NCI-H748 treated with DMSO at 0.1 percent for 48 hours (cell line): ENCODE measurements at places on chromosomes 12 and 14.

DNA sequence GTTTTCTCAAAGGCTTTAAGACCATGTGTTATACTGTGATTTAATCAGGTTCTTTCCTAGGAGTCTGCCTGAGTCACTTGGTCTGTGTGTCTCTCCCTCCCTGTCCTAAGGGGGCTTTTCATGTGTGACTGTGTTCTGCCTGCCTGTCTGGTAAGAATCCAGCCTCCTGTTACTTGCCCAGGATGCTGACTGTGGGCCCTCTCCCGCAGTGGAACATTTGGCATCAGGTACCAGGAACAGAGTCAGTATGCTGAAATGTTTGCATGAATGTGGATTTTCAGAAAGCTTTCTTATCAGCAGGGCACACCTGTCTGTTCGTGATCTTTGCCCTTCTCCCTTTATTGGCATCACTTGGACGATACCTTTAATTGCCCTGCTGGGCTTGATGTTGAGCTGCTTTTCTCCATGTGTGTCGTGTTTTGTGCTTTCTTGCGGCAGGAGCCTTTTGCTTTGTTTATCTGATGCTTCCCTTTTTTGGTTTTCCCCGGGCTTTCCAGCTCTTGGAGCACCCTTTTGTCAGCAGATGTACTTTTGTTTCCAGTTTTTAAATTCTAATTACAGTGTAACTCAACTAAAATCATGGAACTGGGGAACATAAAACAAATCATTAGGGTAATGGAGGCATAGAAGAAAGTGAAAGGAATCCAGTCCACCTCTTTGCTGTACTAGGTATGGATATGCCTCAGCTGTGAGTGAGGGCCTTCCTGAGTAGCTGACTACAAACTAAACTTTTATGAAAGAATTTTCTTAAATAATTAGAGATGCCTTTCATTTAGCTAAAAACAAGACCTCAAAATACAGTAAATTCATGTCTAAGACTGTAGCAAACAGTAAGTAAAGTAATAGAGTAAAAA lies 72.5 kb downstream of the TRAF3 start:
- peak; percentile 57 for DNase-seq

DNA sequence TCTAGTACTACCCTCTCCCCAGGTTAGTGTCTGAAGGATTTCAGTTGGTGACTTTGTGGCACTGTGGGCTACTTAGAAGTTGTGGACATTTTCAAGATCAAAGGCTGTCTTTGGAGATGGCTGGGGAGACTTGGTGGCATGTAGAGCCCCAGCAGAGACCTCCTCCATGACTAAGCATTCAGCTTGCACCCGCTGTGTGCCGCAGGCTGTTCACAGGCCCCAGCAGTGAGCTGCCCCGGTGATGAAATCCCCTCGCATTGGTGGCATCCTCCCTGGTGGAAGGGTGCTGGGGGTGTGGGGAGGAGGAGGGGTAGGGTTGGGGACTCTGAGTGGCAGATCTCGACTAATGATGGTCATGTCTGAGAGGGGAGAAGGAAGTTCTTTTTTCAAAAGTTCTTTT lies 173.9 kb downstream of the TSPAN9 start:
- no peak for DNase-seq

DNA sequence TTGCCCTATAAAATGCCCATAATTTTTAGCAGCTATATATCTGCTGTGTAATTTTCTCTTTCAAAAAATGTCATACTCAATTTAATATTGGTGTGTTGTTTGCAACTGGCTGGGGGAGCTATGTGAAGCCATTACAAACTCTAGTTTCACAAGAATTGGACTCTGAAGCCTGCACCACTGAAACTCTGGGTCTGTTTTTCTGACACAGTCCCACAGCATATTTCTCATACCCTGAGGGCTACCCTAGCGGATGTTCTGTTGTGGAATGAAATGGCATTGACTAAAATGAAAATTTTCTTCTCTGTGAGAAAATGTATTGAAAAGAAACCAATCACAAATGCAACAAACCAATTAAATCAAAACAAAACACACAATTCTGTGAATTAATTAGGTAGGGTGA lies 284.6 kb upstream of the NPAS3 start:
- no peak for DNase-seq

DNA sequence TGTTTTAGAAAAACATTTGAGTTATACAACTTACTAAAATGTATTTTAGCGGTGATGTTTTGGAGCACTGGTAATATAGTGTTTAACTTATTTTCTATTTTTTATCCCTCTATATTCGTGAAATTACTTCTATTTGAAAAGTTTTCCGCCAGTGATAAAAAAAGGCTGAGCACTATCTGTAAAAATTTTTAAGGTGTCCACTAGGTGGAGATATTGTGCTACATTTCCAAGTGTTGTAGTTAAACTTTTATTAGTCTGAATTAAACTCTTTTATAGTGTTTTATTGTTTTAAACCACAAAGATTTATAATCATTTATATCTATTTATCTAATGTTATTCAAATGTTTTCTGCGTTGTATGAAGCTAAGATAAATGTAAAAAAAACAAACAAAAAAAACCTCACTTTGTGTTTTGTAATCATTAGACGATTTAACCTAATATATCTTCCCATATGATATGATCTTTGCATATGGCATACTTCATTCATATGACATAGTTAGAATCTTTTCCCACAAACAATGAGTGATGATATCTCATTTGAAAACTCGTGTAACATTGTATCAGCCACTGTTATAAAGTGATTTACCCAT lies 11.8 kb downstream of the ALG10B start:
- peak; percentile 19 for DNase-seq

- no peak for DNase-seq
These were observed 25.6 kb upstream of the CHPT1 start for GRCh38 chr12:101671833-101672232.

DNA sequence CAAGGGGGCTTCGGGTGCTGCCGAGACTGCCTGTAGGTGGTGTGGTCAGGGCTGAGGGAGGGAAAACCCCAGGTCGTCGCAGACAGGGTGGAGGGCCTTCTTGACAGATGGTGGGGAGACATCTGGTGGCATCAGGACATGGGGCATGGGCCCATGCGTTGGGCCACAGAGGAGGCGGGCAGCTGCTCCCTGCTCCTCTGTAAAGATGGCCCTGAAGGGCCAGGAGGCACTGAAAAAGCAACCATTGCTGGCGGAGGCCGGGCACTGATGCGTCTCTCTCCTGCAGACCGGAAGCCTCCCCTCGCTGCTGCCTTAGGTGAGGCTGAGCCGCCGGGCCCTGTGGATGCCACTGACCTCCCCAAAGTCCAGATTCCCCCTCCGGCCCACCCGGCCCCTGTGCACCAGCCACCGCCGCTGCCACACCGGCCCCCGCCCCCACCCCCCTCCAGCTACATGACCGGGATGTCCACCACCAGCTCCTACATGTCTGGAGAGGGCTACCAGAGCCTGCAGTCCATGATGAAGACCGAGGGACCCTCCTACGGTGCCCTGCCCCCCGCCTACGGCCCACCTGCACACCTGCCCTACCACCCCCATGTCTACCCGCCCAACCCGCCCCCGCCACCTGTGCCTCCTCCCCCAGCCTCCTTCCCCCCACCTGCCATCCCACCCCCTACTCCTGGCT lies 28.8 kb downstream of the CCNK start:
- DNase-seq: no peak

DNA sequence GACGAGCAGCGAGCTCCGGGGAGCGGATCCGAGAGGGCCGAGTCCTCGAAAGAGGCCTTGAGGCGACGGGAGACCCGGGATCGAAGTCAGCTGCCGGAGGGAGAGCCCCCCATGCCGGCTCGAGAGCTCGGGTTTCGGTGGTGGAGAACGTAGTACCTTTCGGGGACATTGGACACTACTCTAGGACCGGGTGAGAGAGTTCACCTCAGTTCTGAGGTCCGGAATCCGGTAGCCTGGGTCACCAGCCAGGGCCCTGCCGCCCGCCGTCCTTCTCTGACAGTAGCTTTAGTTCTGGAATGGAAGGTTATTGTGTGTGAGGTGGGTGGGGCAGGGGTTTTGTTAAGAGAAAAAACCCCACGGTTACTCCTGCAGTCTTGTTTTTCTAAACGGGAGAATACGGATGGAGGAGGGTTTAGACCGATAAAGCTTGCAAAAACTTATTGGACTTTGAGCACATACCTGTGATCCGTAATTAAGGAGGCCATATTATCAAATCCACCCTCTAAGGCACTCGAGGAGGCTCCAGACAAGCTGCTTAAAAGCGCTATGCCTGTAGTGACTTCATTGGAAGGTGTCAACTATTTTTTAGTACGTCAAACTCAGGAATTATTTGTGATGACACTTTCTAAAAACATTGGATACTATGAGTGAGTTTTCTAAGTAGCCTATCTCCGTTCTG lies 765 bp downstream of the SCYL2 start:
- DNase-seq: no peak

DNA sequence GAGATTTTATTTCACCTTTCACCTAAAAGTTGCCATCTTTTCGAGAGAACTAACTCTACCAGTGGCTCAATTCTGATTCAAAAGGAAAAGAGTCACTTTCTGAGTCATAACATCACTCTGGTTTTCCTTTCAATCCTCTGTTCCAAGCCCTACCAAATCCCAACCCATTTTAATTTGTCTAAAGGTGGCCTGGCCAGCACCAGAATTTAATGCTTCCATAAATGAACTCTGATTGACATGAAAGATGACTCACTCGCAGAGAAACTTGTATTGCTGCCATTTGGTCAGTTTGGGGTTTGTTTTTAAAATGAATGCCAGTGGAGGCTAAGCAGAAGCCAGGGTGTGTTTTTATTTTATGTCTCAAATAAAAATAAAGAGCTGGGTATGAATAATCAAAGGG lies 117.4 kb upstream of the SOX5 start:
- no peak for DNase-seq

DNA sequence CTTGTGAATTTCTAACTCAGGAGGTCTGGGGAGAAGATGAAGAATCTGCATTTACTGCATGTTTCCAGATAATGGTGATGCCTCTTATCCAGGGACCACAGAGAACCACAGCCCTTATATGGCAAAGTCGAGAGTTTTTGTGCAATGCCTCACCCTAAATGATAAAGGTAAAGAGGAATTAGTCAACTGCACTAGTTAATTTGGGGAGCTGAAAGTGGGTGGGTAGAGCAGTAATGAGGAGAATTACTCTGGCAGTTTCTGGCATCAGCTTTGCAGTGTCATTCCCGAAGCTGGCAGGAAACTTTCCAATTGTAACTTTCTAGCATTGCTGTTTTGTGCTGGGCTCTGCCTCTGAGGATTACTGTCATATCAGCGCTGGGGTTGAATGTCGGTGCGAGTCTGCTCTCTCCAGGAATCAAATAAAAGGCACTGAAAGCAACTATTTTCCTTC lies 10.3 kb downstream of the EGLN3 start:
- no peak for DNase-seq

DNA sequence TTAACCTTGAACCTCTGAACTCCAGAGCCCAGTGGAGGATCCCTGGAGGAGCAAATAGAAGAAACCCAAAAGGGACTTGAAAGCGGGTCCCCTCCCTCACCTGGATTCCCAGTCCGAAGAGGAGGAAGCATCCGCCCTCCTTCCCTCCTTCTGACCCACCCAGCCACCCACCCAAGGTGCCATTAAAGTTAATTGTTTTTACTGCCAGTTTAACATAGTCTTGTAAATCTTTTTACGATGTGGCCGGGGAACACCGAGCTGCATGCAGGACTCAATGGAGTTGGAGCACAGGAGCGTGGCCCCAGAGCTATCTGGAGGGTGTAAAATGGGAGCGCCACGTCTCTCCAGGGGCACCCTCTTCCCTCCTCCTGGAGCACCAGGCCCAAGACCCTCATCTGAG lies 49.9 kb upstream of the TBX3 start:
- no peak for DNase-seq

- no peak for DNase-seq
These were observed 2.0 kb upstream of the CCDC197 start for GRCh38 chr14:93994919-93995682.

GRCh38 chr12:67881565-67881964 lies 107.7 kb upstream of the IFNG-AS1 start:
- no peak for DNase-seq

DNA sequence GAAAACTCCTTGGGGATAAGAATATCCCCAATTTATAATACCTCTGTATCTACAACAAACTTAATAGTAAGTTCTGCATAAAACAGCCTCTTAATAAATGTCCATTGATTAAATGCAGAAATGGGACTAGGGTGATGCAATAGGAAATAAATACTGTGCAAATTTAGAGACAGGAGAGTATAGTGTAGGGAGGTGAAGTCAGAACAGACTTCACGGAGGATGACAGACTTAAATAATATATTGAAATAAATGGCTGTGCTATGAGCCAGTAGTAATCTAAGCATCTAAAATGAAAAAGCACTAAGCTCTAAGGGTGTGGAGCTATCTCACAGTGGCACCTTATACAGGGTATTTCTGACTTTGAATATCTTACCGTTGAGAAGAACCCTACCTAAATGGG lies 265.3 kb downstream of the GRIN2B start:
- DNase-seq: no peak

DNA sequence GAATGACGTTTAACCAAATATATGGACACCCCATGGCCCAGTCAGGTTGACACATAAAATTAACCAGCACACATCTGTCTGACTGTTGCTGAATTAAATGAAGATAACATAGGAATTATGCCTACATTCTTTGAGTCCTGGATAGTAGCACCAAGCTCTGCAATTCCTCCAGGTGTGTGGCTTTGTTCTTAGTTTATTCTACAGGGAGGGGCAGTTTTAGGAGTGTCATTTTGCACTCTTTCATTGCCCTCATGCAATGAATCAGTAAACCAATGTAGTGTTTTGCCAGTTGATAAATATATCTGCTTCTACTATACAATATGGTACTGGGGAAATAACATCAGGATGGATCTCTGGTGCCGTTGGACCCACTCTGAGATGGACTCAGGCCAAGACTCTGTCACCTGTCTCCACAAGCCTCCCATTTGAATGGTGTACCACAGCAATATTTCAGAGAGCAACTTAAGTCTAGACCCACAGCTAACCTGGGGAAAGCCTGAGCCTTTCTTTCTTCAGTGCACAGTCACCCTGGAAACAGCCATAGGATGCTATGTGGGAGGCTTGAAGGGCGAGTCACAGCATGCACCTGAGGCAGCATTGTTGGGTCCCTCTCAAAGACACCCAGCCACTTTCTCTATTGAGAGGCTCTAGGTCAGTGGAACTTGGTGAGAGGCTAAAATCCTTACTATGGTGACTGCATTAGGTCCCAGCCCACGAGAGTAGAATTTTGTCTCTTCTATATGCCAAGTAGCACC lies 73.2 kb downstream of the ANO4 start:
- no peak for DNase-seq

DNA sequence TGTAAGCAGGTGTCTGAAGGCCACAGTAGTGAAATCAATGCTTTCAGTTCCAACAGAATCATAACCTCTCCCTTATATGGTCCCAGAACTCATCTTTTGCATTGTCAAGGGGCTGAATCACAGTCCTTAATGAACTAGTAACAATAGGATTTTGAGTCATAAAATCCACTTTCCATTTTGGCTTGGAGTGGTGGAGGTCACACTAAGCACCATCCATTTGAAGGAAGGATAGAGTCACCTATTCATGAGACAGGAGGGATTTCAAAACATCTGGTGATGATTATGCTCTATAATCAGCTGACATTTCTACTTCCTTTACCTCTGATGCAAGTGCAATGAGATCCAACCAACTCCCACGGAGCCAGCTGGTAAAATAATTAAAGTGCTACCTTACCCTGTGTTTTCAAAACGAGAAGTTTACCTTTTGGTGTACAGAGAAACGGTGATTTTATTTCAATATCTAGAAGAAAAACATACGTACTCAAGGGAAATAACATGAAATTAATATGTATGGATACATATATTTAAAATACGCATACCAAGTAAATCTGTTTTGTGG lies 59.1 kb downstream of the TMEM132D start:
- DNase-seq: no peak
